ENCODE measurements at places on chromosomes 16 and 17.

- DNase-seq, result no peak
Measured at GRCh38 chr16:79295746-79296145, 304.8 kb downstream of the MAF start.

- DNase-seq, result no peak
Measured at GRCh38 chr16:70434484-70435260, 4.2 kb downstream of the ST3GAL2 start.

GRCh38 chr17:76565728-76566612 is 19.7 kb downstream of the ST6GALNAC2 start:
- no peak for DNase-seq

- DNase-seq, result no peak
Measured at GRCh38 chr17:34800661-34801060, 160.6 kb downstream of the CCT6B start.

DNA sequence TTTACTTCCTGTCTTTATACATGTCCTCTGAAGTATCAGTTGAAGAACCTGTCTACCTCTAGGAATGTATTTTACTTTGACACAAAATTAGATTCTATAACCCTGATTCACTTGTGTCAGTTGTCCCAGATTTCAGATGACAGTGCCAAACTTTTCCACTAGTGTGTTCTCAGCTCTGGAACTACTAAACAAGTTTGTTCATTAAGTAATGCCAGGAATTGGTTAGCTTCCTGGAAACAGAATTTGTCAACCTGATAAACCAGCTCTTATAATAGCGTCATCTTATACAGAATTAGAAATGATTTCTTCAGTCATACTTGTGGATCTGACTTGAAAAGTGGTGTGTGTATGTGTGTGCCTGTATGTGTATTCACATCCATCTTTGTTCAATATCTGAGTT is 7.4 kb downstream of the MAP3K3 start:
- DNase-seq, result no peak

- DNase-seq, result no peak
Measured at GRCh38 chr17:49659661-49660382, 18.1 kb downstream of the SPOP start.

DNA sequence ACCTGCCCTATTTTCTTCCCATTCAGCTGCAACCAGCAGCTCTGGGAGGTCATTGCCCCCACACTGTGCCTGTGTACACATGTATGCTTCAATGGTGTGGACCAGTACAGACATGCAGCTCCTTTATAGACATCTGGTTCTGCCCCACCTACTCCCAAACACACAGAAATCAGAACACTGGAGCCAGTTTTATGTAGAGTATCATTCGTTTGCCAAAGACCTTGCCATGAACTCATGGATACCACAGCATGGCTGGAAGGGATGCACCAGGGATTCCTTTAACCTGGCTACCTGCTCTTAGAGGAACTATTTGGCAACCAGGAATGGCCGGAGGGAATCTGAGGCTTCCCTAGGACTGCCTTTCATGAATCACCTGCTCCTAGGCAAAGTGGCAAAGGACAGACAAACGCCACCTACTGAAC is 60.4 kb downstream of the ZFHX3 start:
- DNase-seq, result no peak

- no peak for DNase-seq
Measured at GRCh38 chr16:84740596-84741116, 40.9 kb downstream of the USP10 start.

- DNase-seq, result no peak
Measured at GRCh38 chr17:8797621-8798175, 1.5 kb downstream of the MFSD6L start.

DNA sequence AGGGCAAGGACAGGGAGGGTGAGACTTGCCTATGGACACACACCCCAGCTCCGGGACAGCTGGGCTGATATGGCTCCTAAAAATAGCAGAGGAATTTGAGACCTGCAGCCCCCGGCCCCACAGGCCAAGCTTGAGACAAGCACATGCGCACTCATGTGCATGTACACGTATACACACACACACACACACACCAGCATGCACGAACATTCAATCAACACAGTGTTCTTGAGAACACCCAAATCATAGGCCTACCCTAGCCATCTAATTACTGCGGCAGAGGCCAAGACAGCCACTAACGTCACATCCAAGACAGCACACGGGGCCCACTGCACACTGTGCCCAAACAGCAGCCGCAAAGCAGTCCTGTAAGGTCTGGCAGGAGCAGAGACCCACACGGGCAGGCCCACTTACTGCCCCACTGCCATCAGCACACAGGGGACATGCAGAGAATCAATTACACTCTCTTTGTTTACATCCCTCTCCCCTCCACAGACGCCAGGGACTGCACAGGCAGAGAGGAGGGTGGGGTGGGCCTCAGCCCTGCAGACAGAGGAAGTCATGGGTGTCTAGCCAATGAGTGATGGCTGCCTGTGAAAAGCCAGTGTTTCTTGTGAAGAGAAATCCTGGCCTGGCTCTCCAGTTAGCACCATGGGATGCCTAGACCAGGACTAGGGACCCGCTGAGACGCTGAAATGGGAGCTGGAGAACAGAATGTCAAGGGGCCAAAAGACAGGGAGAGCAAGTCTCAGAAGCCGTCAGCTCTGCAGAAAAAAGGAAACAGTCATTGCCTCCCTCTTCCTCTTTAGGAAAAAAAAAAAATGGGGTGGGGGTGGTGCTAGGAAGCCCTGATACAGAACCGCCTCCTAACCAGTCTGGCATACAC is 39.3 kb downstream of the MYO18A start:
- DNase-seq, result peak; percentile 51

GRCh38 chr16:73287859-73288405 is 240.0 kb upstream of the ZFHX3 start:
- no peak for DNase-seq

- no peak for DNase-seq
Measured at GRCh38 chr16:55898592-55898991, 23.4 kb upstream of the CES5A start.

GRCh38 chr16:25033852-25034251 is 18.7 kb upstream of the ARHGAP17 start:
- no peak for DNase-seq

DNA sequence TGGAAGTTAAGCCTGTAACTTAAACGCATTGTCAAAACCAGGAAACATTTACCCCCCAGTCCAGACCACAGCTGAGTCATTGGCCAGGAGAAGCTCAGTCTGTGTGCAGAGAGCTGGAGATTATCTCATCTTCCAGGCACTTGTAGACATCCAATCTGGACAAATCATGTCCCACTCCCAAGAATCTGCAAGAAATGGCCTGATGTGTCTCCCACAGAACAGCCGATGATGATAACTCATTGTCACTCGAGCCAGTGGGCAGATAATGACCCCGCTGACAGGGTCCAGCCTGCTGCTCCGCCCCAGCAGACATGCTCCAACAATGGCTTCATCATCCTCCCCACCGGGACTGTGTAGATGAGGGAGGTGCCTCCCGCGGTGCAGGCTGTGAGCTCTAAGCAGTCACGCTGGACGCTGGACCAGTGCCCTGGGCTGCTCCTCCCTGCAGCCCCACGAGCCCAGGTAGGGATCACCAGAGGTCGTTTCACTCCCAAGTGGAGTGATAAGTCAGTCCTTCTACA is 322.5 kb downstream of the C16orf95 start:
- no peak for DNase-seq

All from effector memory CD8-positive, alpha-beta T cell (primary cell).